Fibroblast of skin of right biceps (primary cell): ENCODE measurements at places on chromosomes 4 and X.

- no peak for DNase-seq
Observed at GRCh38 chrX:44903830-44904530, 31.0 kb downstream of the KDM6A start.

DNA sequence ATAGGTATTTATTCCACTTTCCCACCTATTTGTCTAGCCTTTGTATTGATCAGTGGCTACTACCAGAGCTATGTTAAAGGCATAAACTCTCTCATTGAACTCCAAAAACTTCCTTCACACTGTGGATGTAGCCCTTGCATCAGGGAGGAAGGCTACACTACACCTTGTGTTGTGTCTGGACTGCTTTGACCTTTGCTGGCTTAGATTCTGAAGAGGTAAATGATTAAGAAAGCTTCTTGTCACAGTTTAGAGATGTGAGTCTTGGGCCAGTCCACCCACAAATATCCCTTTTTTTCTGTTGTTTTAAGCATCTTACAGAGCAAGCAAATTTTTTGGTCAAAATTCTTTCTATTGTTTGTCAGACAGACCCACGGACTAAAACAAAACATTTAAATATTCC is 1.9 kb downstream of the ENPEP start:
- DNase-seq = no peak

DNA sequence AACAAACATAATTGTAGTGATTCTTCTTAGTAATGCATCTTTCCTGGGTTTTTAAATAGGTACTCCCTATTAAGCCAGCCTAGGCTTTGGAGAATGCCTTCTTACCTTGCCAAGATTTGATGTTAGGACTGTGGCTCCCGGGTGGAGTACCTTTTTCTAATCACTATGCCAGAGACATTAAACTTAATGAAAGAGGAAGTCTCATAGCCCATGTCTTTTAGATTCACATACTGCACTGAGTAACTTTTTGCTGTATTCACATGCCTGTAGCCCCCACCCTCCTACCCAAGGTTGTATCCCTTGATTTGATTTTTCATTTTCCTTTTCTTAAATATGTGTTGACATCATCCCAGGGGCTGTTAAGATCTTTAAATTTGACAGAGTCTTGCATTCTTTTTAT is 104.2 kb upstream of the TLR2 start:
- no peak for DNase-seq

DNA sequence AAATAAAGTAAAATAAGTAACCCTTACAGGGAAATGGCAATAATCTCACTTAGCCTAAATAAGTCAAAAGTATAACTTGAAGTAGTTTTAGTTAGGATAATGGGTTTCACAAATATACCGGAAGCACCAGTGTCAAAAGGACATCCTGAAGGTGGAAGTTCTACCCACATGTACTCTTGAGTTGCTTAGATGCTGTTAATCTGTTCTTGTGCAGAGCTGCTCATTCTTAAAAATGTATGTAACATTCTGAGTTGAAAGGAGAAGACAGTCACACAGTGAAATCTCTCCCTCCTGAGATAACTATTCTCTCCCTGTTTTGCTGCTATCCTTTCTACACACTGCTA is 11.2 kb upstream of the CCNG2 start:
- no peak for DNase-seq

DNA sequence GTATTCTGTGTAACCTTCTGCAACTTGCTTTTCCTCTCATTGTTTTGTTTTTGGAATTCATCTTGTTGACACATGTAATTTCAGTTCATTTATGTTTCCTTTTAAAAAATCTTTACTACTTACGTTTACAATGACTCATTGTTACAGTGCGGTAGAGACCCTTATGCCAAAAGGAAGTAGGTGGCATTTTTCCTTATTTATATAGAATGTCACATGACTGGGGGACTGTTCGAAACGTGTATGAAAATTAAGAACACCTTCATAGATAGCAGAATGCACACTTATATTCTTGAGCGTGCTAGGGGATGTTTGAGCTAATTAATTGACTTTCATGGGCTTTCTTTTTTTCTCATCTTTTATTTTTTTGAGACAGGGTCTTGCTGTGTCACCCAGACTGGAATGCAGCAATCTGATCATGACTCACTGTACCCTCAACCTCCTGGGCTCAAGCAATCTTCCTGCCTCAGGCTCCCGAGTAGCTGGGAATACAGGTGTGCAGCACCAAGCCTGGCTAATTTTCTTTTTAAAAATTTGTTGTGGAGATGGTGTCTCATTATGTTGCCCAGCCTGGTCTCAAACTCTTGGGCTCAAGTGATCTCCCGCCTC is 7.3 kb downstream of the REPS2 start:
- DNase-seq = no peak

- no peak for DNase-seq
Observed at GRCh38 chr4:40870150-40870549, 120.4 kb downstream of the NSUN7 start.

- no peak for DNase-seq
Observed at GRCh38 chr4:18057821-18058533, 36.4 kb upstream of the LCORL start.
